ENCODE measurements at places on chromosomes 5 and 9.

DNA sequence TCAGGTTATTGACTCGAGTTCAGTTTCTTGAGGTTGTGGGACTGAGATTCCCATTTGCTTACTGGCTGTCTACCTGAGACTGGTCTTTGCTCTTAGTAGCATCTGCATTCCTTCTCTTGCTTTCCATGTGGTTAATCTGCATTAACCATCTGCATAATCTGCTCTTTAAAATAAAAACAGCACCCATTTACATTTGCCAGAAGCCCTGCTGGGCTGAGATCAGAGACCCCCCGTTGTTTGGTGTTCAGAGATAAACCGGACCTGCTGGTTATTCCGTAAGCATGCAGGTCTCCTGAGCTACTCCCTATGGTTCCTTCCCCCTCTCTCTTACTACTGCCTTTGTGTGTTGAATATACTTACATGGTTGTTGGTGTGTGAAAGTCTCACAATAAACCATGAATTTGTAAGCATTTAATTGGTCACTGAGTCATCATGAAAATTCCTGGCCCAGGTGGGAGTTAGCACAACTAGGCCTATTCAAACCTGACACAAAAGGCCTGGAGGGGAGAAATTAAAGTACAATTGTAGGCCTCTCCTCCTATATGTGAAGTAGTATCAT, 396.7 kb downstream of the MRPS30 start:
- no peak for DNase-seq

DNA sequence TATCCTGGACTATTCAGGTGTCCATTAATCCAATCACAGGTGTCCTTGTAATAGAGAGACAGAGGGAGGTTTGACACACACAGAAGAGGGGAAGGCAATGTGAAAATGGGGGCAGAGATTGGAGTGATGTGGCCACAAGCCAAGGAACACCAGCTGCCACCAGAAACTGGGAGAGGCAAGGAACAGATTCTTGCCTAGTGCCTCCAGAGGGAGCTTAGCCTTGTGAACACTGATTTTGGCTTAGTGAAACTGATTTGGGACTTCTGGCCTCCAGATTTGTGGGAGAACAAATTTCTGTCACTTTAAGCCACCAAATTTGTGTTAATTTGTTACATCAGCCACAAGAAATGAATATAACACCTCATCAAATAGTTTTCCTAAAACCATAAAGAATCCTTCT, 416.2 kb downstream of the ENC1 start:
- DNase-seq: no peak

GRCh38 chr5:158679221-158679641, 420.5 kb downstream of the EBF1 start:
- DNase-seq: no peak

GRCh38 chr5:139710319-139711066, 62.3 kb downstream of the CXXC5 start:
- peak; percentile 65 for DNase-seq

GRCh38 chr5:116455061-116455460, 119.6 kb downstream of the SEMA6A start:
- DNase-seq: no peak

DNA sequence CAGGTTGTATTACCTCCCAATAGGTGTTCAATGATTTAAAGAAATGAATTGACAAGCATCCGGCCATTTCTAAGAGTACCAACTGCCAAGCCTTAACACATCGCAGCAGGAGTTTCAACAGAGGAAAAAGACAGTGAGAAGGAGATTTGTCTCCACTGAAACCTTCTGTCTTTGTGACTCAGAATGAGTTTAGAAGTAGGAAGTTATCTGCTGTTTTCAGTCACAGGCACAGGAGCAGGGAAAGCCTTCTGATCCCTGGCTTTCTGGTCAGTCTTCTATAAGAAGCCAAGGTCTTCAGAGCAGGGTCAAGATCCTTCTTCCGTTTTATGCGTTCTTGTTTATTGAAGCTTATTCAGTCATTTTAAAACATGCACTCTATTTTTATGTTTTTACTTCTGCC, 390.7 kb upstream of the PCSK5 start:
- DNase-seq: no peak

DNA sequence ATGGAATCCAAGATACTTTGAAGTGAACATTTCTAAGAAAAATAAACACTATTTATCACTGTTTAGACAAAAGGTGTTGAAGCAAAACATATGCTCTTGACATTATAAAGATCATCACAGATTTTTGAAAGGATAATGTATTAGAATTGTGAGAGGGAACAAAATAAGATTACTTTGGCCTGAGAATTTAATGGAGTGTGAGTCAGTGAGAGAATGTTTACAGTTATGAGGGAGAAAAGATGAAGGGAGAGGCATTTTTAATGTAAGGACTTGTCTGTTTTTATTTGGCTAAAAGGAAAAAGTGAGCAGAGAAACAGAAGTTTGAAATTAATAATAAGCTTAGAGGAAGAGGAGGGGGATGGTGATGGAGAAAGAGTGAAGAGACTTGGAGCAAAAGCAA, 1010.1 kb downstream of the EFNA5 start:
- no peak for DNase-seq

DNA sequence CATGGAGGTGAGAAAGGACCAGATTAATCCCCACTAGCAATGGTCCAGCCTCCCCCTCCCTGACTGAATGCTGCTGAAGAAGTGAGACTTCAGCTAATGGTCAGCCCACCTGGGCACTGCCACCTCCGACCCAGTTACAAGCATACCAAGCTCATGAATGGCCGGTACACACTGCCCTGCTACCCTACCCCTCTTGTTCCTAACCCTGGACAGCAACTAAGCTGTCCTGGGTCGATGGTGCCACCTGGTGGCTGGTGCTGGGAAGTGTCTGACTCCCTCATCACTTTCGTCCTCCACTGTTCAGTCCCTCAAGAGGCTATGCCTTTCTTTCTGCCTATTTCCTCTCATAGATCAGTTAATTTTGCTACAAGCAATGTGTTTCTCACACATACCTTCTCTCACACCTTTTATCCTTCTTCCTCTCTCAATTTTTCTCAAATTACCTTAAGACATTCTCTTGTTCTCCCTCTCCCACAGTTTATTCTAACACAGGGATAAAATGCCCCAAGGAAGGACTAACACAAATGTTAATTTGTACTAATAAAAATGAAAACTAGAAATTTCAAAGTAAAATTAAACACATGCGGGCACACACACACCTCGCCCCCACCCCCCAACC, 42.4 kb downstream of the PAX5 start:
- DNase-seq: peak; percentile 81

DNA sequence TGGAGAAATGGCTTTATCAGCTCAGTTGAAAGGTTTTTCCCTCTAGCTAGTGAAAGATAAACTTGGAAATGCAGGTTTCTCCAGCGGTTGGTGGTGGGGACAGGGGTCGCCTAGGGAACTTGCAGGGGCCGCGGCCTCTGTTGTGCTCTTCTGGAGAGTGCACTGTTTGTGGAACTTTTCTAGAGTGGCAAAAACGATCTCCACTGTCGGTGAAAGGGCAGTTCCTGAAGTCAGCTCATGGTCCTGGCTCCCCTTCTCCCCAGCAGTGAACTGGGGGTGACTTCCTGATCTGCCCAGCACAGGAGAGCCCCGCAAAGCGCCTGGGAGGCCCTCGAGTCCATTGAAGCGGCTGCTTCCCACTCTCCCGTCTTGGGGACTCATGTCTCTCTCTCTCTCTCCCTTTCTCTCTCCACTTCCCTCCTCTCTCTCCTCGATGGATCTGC, 3.2 kb downstream of the IRX1 start:
- DNase-seq: no peak

- no peak for DNase-seq
These were observed 82.9 kb upstream of the ALDH1B1 start for GRCh38 chr9:38309324-38310195.

Data from stimulated activated CD8-positive, alpha-beta memory T cell treated with anti-CD3 and anti-CD28 coated beads, Interleukin-4, amount 100 ng/mL, for 48 hours (primary cell).